ACHN (cell line): ENCODE measurements at places on chromosomes 1 and 21.

GRCh38 chr1:62325081-62325480 is 5.8 kb upstream of the KANK4 start:
- DNase-seq, result no peak

GRCh38 chr1:225772323-225772768 is 5.3 kb upstream of the SRP9 start:
- DNase-seq, result peak; percentile 91

DNA sequence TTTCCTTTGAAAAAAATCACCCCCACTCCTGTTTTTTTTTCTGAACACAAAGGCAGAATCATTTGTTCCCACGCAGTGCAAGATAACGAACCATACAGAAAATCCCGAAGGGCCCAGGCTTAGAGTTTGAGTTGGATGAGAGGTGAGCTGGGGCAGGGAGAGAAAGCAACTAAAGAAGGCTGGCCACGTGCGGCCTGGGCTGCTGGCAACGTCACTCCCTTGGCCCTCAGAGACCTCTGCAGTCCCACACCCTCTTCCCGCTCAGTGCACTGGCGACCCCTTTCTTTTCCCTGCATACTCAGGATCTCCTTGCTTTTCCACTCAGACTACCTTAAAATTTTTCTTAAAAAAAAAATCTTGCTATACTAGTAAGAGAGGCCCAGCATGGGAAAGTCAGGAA is 28.2 kb upstream of the CRNN start:
- DNase-seq, result no peak

DNA sequence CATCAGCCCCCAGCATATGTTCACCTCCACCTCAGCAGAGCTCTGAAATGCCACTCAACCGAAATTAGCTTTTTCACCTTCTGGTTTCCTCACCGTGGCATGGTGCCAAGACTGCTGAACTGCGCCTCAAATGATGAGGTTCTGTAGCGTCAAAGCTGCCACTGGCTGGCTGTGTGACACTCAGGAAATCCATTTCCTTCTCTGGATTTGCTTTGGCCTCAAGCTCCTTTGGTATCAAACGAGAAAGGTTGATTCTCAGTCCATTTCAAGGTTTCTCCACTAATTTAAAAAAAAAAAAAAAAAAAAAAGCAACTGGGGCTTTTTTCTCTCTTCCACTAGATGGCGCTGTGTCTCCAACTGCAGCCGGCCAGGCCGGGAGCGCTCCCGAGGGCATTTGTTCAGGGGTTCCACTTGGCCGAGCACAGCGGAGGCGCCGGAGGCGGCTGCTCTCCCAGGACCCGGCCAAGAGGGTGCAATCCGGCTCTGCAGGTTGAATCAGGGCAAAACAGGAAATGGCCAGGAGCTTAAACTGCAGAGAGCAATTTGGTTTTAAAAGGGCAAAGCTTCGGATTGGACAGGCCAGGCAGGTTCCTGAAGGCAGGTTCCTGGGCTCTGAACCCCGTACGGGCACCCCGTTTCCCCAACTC is 26.5 kb upstream of the PLA2G2C start:
- DNase-seq, result peak; percentile 88

GRCh38 chr1:110875216-110875731 is 2.3 kb downstream of the CD53 start:
- no peak for DNase-seq

DNA sequence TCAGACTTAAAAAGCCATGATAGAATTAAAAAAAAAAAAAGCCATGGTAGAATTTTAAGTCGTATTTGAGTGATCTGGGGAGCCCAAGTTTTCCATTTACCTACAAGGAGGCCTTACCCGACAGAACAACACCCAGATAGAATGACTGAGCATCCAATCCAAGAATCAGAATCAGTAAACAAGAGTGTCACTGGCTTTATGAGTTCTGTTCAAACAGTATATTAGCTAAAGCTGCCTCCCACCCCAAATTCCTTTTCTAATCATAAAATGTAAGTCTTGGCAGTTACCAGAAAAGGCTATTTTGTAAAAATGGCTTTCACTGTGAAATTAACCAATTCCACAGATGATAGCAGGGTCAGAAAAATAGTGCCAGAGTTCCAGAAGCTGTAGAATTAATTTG is 1.2 kb downstream of the GTF2B start:
- DNase-seq, result no peak
